Fibroblast of the aortic adventitia (primary cell): ENCODE measurements at places on chromosomes 7 and 10. TPM values are rescaled to one million over a fixed set of nuclear protein-coding genes. Genes with fewer than 3 reads are reported as not detected.

GRCh38 chr10:69362471-69362954 lies 54.2 kb downstream of the TACR2 start:
- peak; percentile 75 for DNase-seq

DNA sequence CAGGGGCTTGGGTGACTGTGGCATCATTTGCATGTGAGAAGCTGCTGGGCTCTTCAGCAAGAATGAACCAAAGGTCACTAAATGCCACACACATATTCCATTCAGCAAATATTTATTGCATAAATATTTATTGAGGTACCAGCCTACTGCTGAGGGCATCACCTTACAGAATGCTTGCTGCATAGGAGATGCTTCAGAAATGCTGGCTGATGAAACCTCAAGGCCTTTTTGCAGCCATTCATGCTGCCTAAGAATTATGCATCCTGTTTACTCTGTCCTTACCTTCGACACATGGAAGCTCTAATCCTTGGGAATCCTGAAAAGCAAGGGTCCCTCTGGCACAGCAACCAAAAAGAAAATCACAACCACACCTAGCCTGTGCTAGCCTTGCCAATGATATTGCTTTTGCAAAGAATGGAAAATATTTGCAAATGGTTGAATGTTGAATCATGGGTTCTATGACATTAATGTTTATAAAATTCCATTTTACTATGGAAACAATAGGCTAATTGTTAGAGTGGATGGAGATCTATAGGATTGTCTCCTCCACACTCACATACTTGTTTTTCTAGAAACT lies 79.6 kb downstream of the PCGF5 start:
- DNase-seq = no peak

DNA sequence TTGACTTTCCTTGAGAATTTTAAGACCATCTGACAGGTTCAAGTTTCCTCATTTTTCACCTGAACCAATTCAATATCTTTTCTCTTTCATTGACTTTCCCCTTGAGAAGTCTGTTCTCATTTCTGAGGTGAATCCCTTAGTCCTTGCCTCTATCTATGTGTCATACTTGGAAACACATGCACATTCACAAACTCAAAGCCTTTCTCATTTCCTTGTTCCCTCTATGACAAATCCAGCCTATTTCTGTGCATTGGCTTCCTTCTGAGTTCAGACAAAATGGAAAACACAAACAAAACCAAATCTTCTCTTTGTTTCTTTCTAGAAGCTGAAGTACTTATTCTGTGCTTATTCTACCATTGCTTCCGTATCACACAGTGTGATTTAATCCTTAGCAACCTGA lies 13.8 kb downstream of the PTTG1IP2 start:
- no peak for DNase-seq

GRCh38 chr10:86688398-86688921 lies 20.1 kb downstream of the LDB3 start:
- DNase-seq = peak; percentile 79

DNA sequence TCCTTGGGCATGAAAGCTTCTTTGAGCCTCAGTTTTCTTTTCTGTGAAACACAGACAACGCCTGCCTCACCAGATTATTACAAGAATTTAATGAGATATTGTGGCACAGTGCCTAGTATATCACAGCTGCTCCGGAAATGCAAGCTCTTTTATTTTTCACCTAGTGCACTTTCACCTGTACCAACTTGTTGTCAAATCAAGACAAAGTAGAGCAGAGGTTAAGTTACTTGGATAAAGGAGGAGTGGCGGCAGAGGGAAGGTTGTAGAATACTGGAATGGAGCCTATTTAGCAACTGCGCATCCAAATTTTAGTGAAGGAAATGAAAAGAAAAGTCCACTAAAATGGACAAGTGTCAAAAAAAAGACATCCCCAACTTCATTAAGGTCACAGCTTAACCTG lies 54.9 kb upstream of the RHOBTB1 start:
- DNase-seq = no peak

- DNase-seq = no peak
Observed at GRCh38 chr7:38142736-38143135, 35.3 kb upstream of the STARD3NL start.

GRCh38 chr7:128366300-128366699 lies 4.8 kb upstream of the PRRT4 start:
- no peak for DNase-seq

- DNase-seq = no peak
Observed at GRCh38 chr7:81404669-81405068, 365.2 kb downstream of the HGF start.

ITGA8 gene
- total RNA-seq = 2.6 and 38.5 TPM in 2 replicates

PPP1R17 gene
- not detected in 2 replicates for total RNA-seq

ASAH2 gene
- total RNA-seq = 0.25 and 1.5 TPM in 2 replicates

ASB10 gene
- total RNA-seq = not detected in 2 replicates

MEIG1 gene
- total RNA-seq = not detected in 2 replicates

PDE1C gene
- 7.4 and 187 TPM in 2 replicates for total RNA-seq
